ENCODE measurements at places on chromosomes 11 and 22.

DNA sequence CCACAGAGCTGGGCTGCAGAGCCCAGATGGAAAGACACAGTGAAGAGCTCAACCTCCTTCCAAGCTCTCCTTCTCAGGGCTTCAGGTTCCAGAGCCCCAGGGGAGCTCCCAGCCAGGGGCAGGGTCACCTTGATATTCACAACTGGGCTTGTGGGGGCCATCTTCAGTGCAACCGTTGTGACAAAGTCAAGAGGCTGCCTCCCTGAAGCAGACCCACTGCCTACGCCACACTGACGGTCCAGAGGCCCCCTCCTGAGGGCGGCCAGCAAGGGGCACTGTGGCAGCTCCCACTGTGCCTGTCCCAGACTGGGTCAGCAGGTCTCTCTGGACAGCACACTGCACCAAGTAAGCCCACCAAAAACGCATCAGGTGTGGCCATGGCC lies 84.1 kb downstream of the DGCR2 start:
- no peak for DNase-seq

GRCh38 chr11:1706634-1707400 lies 9.8 kb downstream of the KRTAP5-6 start:
- DNase-seq, result peak; percentile 18

- no peak for DNase-seq
Observed at GRCh38 chr11:71843858-71844257, 10.9 kb downstream of the DEFB108B start.

DNA sequence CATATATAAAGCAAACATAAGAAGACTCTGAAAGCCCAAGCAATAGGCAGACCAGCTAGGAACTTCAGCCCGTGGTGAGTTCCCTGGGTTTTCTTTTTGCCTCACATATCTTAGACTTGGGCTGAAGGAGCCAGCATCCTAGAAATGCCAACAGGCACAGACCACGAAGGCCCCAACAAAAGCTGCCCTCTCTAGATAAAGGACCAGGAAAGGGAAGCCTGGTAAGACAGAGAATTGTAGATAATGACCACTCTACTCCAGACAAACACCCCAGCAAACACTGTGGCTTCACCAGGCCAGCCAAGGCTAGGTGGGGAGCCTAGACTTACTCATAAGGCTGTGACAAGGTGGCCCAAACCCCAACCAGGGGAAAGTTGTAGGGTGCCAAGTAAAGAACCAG lies 11.2 kb downstream of the GAL start:
- no peak for DNase-seq

- no peak for DNase-seq
Observed at GRCh38 chr11:85896876-85897275, 41.7 kb downstream of the CCDC83 start.

GRCh38 chr11:32385998-32386397 lies 49.3 kb downstream of the WT1 start:
- DNase-seq, result peak; percentile 75

DNA sequence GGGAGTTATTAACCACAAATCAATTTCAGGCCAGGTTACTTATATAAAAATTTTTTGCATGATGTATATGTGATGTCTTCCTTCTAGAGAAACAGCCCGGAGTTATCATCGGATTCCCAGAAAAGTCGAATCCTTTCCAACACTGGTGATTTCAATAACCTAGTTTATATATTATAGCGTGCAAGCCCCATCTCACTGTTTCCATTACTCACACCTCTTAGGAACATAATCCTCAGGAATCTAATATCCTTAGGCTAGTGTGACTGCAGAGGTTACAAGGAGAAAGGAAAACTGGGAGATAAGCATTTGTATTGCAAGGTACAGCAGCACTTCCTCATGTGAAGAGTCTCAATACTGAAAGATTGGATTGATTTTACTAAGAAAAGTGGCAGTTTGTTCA lies 20.3 kb downstream of the ARHGAP20 start:
- DNase-seq, result no peak

DNA sequence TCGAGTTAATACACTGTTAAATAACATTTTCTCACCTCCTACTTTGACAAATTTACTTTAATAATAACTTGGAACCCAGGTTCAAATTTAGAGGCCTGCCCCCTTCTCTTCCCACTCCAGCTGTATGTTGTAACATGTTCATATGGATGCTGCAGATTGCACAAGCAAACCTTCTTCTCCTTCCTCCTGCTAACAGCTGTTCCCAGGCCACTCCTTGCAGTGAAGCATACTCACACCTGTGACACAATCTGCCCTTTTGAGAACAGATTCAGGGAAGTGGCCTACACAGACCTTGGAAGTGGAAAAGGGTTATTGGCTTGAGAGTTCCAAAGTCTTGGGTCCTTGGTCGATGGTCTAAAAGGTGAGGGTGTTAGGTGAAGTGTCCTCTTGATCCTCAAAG lies 131.9 kb downstream of the TEAD1 start:
- no peak for DNase-seq

DNA sequence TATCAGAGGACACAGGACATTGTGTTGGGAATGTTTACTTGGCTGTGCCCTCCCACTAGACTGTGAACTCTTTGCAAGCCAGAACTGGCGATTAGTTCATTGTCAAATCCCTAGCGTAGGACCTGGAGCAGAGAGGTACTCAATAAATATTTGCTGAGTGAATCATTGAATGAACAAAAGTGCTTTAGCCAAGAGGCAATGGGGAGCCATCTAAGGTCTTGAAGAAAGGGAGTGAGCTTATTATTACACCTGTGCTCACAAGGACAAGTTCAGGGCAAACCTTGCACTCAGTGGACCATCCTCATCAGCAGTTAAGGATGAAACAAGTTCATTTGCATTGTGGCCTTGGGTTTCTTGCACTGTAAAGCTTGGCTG lies 1.1 kb upstream of the RASSF10 start:
- no peak for DNase-seq

DNA sequence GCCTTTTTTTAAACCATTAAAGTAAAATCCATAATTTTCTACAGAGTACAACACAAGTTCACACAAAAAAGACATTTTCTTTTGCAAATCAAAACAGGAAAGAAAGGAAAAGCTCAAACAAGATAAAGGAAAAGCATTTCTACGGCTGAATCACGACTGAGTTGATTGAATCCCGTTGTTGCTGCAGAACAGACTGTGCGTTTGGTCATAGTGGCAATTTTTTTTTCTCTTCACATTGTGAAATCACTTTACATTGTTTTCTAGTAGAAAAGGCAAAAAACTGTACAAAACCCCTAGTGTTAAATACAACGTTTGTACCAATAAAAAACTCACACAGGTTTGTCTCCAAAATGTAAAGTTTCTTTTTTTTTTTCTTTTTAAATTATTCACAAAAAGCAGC lies 17.3 kb upstream of the RAPSN start:
- no peak for DNase-seq

DNA sequence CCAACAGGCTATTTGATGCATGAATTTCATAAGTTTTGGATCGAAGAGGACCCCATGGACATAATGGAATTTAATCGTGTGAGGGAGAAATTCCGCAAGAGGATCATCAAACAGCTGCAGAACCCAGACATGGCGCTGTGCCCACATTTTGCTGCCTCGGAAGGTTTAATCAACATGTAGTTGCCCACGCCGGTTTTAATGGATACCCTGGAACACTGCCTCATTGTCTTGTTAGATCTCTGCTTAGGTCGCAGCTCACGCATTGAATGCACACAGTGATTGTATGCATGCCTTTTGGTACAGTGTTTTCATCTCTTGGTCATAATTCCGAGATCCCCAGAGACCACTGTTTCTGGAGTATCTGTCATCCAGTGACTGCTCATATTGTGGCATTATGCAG lies 46.8 kb downstream of the SLN start:
- DNase-seq, result peak; percentile 57

- DNase-seq, result no peak
Observed at GRCh38 chr22:23773483-23774113, 949 bp downstream of the MMP11 start.

DNA sequence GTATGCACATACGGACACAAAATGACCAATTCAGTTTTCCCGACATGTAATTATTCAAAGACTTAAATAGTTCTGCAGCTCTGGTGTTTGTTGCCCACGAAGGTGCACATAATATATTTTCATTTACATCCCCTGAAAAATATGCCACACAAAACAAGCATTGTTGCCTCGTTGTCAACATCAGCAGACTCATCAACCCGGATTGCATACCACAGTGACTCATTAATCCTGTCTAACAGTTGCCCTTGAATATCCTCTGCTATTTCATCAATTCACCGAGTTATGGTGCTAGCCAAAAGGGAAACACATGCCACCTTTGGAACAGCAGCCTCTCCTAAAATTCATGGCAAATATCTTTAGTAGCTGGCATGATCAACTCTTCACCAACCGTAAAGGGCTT lies 582.2 kb downstream of the LRRC4C start:
- DNase-seq, result peak; percentile 30

GRCh38 chr11:45400591-45400990 lies 114.5 kb upstream of the SYT13 start:
- peak; percentile 92 for DNase-seq

DNA sequence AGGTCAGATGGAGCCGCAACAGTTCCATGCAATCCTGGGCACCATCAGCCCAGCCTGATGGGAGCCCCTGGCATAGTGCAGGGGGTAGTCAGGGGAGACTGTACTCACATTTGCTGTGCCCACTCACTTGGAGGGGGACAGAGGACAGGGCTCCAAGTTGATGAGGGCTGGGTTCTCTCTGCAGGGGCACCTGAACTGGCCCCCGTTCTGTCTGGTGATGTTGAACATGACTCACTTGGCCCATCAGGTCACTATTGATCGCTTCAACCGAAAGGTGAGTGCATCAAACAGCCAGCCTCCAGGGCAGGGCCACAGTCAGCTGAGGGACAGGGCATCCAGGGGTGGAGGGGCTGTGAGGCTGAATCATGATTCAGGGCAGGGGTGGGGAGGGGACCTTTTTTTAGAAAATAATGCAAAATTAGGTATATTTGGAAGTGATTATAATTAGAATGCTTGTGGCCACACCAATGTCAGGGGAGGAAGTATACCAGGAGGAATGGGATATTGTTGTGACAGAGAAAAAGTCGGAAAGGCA lies 66.4 kb downstream of the OTOG start:
- DNase-seq, result no peak

- DNase-seq, result peak; percentile 88
Observed at GRCh38 chr11:61791737-61792309, 576 bp downstream of the TMEM258 start.

GRCh38 chr11:29937526-29937925 lies 79.3 kb downstream of the KCNA4 start:
- DNase-seq, result no peak

GRCh38 chr11:96125400-96125799 lies 201.5 kb upstream of the MTMR2 start:
- DNase-seq, result no peak

- DNase-seq, result no peak
Observed at GRCh38 chr11:2515401-2516275, 70.8 kb downstream of the KCNQ1 start.

DNA sequence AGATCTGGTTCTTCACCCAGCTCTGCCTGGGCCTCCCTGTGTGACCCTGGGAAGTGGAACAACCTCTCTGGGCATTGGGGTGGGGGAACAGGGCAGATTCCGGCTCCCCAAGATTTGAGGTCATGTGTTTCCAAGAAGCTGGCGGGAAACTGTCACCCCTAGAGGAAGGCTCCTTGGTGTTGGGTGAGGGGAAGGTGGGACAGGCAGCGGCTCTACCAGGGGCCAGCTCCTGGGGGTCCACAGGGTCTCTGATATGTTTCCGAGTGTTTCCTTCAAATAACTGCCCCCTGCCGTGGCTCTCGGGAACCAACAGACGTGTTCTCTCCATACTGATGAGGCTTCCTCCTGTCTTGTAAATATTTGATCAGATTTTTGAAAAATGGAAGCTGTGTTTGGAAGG lies 78.5 kb downstream of the MPPED1 start:
- no peak for DNase-seq

- DNase-seq, result no peak
Observed at GRCh38 chr22:43081968-43082367, 7.2 kb downstream of the TTLL1 start.

DNA sequence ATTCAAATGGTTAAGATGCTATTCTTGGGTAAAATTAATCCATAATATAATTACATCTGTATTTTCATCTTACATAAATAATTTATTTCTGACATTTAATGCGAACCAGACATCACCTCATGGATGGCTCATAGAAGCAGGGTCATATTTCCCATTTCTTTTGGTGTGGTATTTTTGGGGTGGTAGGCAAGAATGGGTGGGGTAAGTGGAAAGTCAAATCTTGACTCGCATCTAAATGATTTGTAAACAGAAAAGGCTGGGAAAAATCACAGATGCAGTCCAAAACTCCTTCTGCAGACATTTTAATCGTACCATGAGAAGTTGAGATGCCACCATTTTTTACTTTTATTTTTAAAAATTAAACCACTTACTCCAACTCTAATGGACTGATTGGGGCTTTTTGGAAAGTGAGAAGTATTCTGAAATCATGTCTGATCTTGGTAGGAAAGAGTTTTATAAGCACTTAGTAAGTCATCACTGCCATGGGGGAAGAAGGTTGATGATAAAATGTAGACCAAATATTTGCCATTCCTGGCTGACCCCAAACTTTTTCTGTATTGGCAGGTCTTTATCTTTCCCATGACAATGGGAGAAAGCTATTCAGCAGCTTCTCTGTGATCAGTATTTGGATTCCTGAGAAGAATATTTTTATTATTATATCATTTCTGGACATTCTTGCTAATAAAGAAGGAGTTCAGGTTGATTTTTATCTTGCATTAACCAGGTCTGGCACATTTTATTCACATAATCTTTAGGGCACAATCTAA lies 47.2 kb upstream of the BLID start:
- DNase-seq, result peak; percentile 71

- no peak for DNase-seq
Observed at GRCh38 chr22:37930952-37931440, 22.4 kb downstream of the C22orf23 start.

GRCh38 chr11:45110562-45110961 lies 35.9 kb upstream of the PRDM11 start:
- peak; percentile 60 for DNase-seq

DNA sequence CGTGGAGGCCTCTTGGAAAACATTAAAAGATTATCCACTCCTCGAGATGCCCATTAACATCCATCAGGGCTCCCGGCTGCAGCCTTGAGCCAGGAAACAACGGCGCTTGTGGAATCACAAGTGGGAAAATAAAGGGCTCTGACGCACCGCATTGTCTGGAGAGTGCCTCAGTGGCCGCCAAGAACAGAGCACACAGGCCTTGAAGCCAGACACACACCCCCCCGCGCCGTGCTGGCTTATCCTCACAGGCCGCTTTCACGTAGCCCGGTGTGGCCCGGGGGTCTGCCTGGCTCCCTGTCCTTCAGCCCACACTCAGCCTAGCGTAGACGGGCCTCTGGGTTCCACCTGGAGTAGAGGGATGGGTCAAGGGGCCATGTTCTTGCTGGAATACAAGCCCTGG lies 1020.5 kb downstream of the BRD1 start:
- no peak for DNase-seq
